Right lung (tissue), 10 donors: ENCODE measurements at places on chromosomes 13 and 19. TPM values are rescaled to one million over a fixed set of nuclear protein-coding genes. Genes with fewer than 3 reads are reported as not detected.

The ZNF540 gene
- 7.1 TPM for polyA plus RNA-seq

The CEACAM16 gene
- polyA plus RNA-seq, result not detected

The KL gene
- polyA plus RNA-seq, result 9.0 TPM

The SIGLEC5 gene
- 1.2 TPM for polyA plus RNA-seq

The TRIM13 gene
- polyA plus RNA-seq, result 41.5 TPM

The ZNF560 gene
- 0.21 TPM for polyA plus RNA-seq

The C19orf33 gene
- 37.9 TPM for polyA plus RNA-seq

The MCEMP1 gene
- 0.28 TPM for polyA plus RNA-seq

The ALOX5AP gene
- polyA plus RNA-seq, result 5.7 TPM
